Liver (tissue), 10 donors: ENCODE measurements at places on chromosomes 3 and 15.

DNA sequence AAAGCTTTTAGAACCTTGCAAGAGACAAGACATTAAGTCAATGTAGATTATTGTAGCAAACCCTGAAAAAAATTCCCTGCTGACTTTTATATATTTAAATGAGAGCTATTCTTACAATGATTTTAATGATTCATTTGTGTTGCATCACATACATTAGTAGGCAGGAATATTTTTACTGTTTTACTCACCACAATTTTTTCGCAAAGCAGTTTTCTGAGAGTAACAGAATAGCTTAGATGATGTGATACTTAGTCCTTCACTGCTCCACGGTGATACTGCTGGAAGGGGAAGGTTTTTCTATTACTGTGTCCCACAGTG, 43.9 kb upstream of the CLRN1 start:
- no peak for DNase-seq

DNA sequence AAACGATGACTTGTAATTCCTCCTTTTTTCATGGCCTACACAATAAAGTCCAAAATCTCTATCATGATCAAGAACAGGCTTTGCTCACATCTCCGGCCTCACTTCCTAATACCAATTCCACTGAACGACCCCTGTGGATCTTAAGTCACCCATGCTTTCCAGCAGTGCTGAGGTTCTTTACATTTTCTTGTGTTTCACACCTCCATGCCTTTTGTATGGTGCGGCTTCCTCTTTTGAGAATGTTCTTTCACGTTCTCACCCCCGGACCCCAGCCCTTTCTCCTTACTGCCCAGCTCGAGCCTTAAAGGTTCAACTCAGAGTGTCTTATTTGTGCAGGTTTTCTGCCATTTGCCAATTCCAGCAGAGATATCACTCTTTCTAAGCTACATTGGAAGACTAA, 70.1 kb downstream of the CSNK1G1 start:
- DNase-seq: no peak

- DNase-seq: no peak
These were observed 187.0 kb downstream of the NTRK3 start for GRCh38 chr15:88069561-88069960.

DNA sequence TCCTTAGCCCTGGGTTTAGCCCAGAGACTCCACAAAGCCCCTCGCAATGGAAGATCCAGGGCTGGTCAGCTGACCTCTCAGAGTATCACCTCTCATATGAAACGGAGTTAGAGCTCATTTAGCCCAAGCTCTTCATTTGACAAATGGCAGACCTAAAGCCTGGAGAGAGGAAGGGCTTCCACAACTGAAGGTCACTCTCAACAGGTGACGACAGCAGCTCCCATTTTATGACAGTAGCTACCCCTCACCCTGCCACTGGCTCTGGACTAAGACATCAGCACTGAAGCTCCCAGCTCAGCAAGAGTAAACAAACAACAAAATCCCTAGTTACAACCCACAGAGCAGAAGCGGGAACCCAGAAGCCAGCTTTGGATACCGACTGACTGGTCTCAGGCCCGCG, 33.7 kb downstream of the TLE3 start:
- DNase-seq: no peak

- no peak for DNase-seq
These were observed 219.8 kb downstream of the STT3B start for GRCh38 chr3:31752305-31753049.

GRCh38 chr15:100517846-100518245, 10.9 kb downstream of the CERS3 start:
- no peak for DNase-seq

DNA sequence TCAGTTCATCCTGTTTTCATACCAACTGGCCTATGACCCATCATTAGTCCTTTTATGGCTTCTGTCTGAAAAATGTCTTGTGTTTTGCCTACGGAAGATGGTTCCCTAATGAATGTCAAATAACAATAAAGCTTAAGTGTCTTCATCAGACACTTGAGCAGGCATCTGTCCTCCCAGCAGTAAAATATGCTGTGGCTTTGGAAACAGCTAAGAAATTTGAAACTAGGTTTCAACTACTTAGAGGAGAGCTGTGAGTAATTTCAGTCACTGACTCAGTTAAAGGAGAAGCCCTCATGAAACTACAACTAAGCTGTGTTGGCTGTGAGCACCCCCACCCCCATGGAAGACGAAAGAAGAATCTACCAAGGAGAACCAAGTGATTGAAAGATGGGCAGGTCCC, 409.4 kb upstream of the PPP2R3A start:
- no peak for DNase-seq

GRCh38 chr3:85604641-85605040, 645.9 kb downstream of the CADM2 start:
- DNase-seq: no peak

GRCh38 chr15:58438956-58439355, 7.2 kb downstream of the LIPC start:
- DNase-seq: peak; percentile 33
